ENCODE measurements at places on chromosomes 13 and 19. TPM values are rescaled to one million over a fixed set of nuclear protein-coding genes. Genes with fewer than 3 reads are reported as not detected.

The NUDT19 gene
- 3.2 TPM for total RNA-seq

The SPIB gene
- total RNA-seq: 2.7 TPM

The KLF2 gene
- not detected for total RNA-seq

The CARD8 gene
- total RNA-seq: 41.9 TPM

The CATSPERD gene
- not detected for total RNA-seq

The C19orf81 gene
- 10.4 TPM for total RNA-seq

The CYP4F8 gene
- total RNA-seq: not detected

The SPACA7 gene
- not detected for total RNA-seq

The TNNI3 gene
- total RNA-seq: 3.3 TPM

The ACP4 gene
- total RNA-seq: not detected

The LILRB2 gene
- total RNA-seq: 0.54 TPM

The HSD17B14 gene
- total RNA-seq: 1.0 TPM

The ZNF846 gene
- 19.0 TPM for total RNA-seq

The FSTL3 gene
- total RNA-seq: 10.7 TPM

The ZNF726 gene
- total RNA-seq: 11.5 TPM

The CEACAM16 gene
- not detected for total RNA-seq

The PTPRS gene
- total RNA-seq: 1,064 TPM

The ZNF112 gene
- 7.6 TPM for total RNA-seq

The KLK15 gene
- not detected for total RNA-seq

The ZNF566 gene
- 15.7 TPM for total RNA-seq

The FAM98C gene
- total RNA-seq: 5.8 TPM

The MICOS13 gene
- total RNA-seq: 22.8 TPM

The BEST2 gene
- not detected for total RNA-seq

The TEX29 gene
- 0.64 TPM for total RNA-seq

The VRK3 gene
- 44.5 TPM for total RNA-seq

The MAMSTR gene
- 2.7 TPM for total RNA-seq

The PRODH2 gene
- total RNA-seq: 0.64 TPM

The PGLYRP1 gene
- total RNA-seq: not detected

The PRSS57 gene
- 0.78 TPM for total RNA-seq

The NFKBIB gene
- total RNA-seq: 12.8 TPM

The DBP gene
- total RNA-seq: 2.9 TPM

The TSHZ3 gene
- 7.4 TPM for total RNA-seq

The TRPC4 gene
- total RNA-seq: not detected

The LYPD4 gene
- not detected for total RNA-seq

The CDC42EP5 gene
- not detected for total RNA-seq

The SLAIN1 gene
- 120 TPM for total RNA-seq

The ADGRL1 gene
- 68.1 TPM for total RNA-seq

The ZNF69 gene
- total RNA-seq: 29.6 TPM

The SPRY2 gene
- 29.3 TPM for total RNA-seq

The POU2F2 gene
- 53.4 TPM for total RNA-seq

The C5AR1 gene
- 1.4 TPM for total RNA-seq

The DKKL1 gene
- total RNA-seq: 2.8 TPM

The ISOC2 gene
- total RNA-seq: 24.9 TPM

The ANGPTL8 gene
- total RNA-seq: not detected
